Brain pericyte (primary cell): ENCODE measurements at places on chromosomes 12 and 14.

GRCh38 chr14:57749267-57749666 lies 116.6 kb downstream of the SLC35F4 start:
- DNase-seq = no peak

DNA sequence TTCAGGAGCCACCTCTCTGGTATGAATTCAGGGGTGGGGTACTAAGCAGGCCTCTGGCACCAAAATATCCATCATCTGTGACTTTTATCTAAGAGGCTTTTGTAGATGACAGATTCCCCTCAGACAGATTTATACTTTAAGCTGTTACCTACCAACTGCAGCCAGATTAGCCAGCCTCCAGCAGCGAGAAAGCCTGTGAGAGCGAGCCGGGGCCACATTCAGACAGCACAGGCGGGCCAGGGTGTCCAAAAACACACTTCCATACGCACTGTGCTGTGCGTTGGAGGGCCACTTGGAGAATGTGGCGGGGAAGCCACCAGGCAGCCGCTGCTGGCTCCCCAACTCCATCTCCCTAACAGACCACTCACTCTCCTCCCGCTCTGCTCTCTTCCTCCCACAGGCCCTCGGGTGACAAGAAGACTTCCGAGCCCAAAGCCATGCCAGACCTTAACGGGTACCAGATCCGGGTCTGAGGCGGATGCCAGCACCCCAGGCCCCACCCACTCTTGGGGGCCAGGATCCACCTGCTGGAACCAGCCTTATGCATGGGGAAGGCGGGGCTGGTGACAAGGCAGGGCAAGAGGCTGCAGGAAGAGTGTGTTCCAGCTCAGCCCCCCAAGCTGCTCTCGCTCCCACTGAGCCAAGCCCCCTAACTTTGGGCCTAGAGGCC lies 17.4 kb downstream of the VASH1 start:
- DNase-seq = no peak

DNA sequence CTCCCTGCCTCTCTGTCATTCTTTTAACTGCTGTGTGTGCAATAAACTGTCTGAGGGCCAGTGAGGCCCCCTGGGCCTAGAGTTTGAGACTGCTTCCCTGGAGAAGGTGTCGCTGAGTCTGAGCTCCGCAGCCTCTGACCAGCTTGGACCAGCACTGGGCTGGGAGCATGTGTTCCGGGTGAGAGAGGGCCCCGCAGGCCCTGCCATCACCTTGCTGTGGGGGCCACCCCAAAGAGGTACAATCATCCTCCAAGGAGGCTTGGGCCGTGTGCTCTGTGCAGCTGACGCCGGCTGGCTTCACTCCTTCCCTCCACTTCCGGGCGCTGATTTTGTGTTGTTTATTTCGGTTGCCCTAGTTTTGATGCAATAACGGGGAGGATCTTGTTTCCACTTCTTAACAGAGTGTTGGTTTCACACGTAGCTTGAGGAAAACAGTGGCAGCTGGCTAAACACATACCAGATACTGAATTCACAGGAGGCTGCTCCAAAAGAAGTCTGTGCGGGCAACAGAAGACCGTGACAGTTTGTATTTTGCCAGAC lies 121.6 kb downstream of the TMEM132C start:
- no peak for DNase-seq

GRCh38 chr12:30211743-30212142 lies 428.0 kb upstream of the TMTC1 start:
- no peak for DNase-seq

- DNase-seq = no peak
Observed at GRCh38 chr12:53765891-53766290, 14.1 kb upstream of the CISTR start.

- no peak for DNase-seq
Observed at GRCh38 chr14:96681829-96682228, 115.4 kb upstream of the VRK1 start.
